ENCODE measurements at places on chromosomes 6 and 20.
A peak's percentile ranks its signal among the peaks of the same experiment; 100 is the strongest.

- no peak for DNase-seq
Observed at GRCh38 chr20:23230766-23231385, 119.7 kb upstream of the NXT1 start.

- peak; percentile 79 for DNase-seq
Observed at GRCh38 chr20:25984933-25985332, 288.3 kb upstream of the ZNF337 start.

GRCh38 chr6:19157486-19157885 is 679.7 kb upstream of the ID4 start:
- DNase-seq = no peak

DNA sequence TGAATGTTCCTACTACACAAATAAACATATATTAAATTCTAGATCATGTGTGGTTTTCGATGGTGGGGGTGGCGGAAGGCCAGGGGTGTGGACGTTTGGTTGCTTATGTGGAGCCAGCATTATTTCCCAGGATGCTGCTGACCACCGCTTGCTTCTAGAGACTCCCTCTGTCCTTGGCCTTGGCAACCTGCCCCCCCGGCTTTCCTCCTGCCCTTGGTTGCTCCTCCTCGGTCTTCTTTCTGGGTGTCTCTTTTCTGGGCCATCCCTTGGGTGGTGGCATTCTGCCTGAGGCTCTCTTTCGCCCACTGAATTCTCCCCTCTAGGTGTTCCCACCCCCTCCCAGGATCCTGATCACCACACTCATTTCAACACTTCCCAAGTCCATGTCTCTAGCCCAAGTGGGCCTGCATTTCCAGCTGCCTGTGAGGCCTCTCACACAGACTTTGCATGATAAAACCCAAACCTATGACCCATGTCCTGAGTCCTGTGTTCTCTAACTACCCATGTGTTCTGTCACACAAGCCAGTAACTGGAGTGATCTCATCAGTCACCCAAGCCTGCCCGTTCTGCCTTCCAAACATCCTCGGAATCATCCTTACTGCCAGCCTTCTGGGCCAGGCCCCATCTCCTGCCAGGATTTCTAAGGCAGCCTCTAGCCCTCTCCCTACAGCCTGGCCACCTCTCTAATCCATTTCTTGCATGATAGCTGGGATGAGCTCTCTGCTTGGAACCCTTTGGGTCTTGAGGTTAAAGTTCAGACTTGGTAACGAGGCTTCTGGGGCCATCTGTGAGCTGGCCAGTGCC is 71.2 kb downstream of the CDS2 start:
- DNase-seq = no peak

DNA sequence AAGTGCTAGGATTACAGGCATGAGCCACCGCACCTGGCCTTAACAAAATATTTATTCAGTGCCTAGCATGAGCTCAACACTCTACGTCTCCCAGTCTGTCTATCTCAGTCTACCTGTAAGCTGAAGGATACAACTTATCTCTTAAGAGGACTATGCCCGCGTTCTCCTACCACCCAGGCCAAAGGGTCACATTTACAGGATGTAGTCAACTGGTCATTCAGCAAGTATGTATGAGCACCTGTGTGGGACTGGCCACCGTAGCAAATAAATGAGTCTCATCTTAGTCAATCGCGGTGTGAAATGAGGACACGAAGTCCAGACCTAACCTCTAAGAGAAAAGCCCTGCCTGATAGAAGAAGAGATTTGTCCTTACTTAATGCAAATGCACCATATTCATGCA is 49.9 kb downstream of the MUC22 start:
- no peak for DNase-seq

- no peak for DNase-seq
Observed at GRCh38 chr6:128259029-128259724, 261.2 kb downstream of the PTPRK start.

- DNase-seq = peak; percentile 90
Observed at GRCh38 chr6:43181942-43182860, at the start of gene CUL9. Gene CUL9, plus strand, starts transcription at chr6:43182196. Its CDS starts 2,115 bp downstream, at chr6:43184311.
